ENCODE measurements at places on chromosomes 5 and 9.

DNA sequence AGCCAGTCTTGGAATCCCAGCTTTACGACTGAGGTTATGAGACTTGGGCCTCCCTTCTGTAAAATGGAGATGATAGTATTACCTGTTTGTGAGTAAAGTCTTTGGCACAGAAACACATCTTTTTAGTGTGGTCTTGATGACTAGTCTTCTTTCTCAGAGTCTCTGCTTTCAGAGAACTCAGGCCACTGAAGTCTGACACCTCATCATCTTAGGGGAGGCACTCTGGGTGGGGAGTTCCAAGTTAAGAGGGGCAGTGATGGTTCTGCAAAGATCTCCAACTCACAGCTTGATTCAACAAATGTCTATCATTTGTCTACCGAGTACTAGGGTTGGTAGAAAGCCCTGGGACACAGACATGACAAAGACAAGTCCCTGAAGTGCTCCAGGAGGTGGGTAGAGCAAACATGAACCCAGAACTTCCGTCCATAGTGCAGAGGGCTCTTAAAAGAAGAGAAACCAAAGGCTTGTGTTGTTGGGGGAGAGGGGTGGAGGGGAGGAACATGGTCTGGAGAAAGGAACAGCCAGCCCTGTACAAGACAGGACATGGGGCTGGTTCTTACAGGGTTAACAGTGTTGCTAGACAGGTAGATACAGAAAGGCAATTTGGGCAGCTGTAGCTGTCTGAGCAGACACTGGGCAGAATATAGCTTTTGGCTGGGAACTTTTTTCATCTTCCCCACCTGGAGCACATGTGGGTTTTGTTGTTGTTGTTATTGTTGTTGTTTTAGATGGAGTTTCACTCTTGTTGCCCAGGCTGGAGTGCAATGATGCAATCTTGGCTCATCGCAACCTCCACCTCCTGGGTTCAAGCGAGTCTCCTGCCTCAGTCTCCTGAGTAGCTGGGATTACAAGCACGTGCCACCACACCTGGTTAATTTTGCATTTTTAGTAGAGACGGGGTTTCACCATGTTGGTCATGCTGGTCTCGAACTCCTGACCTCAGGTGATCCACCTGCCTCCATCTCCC, 2.6 kb upstream of the CD14 start:
- no peak for DNase-seq

DNA sequence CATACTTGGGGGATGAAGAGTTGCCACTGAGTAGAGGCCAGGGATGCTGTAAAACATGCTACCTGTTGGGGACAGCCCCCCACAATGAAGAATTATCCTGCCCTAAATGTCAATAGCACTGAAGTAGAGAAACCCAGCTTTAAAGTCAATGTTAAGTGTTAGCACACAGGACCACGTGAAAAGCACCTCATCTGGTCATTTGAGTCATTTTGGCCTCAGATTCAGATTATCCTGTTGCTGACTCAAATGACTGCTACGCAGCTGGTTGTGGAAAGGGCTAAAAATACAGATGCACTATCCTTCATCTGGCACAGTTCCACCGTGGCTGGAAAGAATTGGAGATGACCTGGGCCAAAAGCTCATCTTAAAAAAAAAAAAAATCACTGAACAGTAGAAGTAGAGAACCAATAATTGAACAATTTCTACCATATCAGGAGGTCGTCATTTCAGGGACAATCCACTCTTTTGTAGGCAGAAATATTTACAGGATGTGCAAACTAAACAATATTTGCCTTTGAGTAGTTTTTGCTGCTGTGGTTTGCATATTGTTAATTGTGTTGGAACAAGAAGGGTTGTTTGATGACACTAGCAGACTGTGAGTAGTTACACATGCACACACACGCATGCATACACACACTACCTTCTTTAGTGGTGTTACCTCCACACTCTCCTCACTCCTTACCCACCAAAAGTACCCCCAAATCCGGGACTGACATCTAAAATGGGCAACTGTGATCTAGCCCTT, 195.3 kb upstream of the KLF9 start:
- DNase-seq: peak; percentile 59

DNA sequence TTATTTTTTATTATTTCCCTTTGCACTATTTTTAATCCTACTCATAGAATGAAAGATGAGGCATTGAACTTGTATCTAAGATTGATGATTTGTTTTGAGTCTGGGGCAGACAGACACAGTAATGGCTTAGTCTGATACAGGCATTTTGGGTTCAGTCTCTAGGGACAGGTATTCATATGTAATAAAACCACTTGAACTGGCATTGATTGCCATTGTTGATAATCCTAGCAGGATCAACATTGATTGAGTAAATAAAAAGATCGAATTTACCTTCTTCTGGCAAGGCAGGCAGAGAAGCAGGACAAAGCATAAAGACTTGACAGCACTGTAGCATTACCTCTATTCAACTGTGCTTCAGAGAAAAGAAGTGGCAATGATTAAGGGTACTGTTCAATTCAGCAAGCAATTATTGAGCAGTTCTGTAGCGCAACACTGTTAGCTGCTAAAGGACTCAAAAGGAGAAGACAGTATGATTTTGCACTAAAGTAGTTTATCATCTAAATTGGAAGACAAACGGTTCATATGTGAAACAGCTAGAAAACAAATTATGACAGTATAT, 144.4 kb downstream of the COMMD10 start:
- no peak for DNase-seq

DNA sequence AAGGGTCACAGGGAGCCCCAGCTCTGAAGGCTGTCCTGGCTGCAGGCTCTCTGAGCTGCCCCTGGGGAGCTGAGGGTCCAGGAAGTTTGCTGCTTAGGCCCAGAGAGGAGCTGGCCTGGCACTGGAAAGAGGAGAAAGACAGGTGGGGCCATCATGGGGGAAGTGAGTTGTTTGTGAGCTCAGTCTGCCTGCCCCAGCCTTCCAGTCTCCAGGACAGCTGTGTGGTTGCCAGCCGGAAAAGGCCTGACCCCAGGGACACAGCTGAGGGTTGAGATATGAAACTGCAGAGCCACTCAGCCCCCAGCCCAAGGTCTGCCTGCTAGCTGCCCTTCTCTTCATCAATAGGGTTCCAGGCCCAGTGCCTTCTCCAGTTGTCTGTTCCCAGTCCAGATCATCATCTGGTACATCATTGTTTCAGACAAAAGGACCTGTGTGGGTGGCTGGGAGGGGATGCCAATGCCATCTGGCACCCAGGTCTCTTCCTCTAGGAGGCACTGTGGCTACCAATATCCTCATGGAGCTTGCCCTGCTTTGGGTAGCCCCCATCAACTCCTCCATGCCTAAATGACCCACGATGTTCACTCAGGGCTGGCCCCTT, 4.3 kb upstream of the DDX41 start:
- no peak for DNase-seq

GRCh38 chr5:151773951-151774350, 2.2 kb downstream of the G3BP1 start:
- DNase-seq: no peak

DNA sequence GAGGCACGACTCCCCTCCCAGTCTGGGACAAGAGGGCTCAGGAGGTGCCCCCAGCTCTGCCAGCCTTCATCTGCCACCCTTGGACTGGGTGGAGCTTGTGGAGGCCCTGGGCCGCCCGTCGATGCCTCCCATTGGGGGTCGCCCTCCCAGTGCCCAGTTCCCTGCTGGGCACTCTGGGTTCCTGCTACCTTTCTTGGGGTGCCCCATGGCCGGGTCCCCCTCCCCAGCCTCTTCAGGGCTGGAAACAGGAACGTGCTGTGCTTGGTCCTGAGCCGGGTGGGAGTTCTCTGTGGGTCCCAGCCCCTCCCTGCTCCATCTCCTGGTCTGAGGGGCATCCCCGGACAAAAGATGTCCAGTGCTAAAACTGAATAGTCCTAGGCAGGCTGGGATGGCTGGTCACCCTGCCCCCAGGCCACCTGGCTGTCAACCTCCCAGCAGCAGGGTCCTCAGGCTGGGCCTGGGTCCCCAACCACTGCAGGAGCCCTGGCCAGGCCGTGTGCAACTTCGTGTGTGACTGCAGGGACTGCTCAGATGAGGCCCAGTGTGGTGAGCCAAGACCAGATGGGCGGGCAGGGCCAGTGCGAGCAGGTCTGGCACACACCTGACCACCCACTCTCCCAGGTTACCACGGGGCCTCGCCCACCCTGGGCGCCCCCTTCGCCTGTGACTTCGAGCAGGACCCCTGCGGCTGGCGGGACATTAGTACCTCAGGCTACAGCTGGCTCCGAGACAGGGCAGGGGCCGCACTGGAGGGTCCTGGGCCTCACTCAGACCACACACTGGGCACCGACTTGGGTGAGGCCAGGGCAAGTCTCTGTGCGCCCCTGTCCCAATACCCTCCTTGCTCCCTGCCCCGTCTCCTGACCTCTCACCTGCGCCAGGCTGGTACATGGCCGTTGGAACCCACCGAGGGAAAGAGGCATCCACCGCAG, 784 bp downstream of the MAMDC4 start:
- DNase-seq: no peak

- no peak for DNase-seq
Observed at GRCh38 chr5:179281694-179282093, 63.6 kb downstream of the ADAMTS2 start.

DNA sequence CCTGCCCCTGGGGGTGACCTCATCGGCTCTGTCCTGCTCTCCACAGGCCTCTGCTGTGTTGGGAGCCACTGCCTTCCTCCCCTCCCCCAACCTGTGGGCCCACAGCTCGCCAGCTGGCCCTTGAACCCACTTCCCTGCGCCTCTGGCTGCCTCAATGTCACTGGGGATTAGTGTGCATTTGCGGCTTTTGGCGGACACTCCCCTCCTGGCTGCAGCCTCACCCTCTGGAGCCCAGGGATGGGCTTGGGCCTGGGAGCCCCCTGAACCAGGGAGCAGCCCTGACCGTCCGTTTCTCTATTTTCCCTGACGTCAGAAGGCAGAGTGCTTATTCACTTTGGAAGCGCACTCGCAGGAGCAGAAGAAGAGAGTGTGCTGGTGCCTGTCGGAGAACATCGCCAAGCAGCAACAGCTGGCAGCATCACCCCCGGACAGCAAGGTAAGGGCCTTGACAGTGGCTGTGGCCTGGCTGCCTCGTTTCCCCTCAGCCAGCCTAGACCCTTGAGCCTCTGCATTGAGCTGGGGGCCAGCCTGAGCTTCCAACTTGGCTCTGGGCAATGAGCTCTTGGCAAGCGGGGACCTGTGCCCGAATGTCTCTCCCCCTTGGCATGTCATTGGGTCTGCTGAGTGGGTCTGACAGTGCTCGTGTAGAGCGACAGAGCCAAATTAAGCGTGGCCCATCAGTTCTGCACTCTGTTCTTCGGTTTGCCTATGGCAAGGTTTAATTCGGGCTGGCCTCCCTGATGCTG, 73.1 kb downstream of the RGS3 start:
- no peak for DNase-seq

- no peak for DNase-seq
Observed at GRCh38 chr9:87507576-87507975, 9.9 kb downstream of the DAPK1 start.

DNA sequence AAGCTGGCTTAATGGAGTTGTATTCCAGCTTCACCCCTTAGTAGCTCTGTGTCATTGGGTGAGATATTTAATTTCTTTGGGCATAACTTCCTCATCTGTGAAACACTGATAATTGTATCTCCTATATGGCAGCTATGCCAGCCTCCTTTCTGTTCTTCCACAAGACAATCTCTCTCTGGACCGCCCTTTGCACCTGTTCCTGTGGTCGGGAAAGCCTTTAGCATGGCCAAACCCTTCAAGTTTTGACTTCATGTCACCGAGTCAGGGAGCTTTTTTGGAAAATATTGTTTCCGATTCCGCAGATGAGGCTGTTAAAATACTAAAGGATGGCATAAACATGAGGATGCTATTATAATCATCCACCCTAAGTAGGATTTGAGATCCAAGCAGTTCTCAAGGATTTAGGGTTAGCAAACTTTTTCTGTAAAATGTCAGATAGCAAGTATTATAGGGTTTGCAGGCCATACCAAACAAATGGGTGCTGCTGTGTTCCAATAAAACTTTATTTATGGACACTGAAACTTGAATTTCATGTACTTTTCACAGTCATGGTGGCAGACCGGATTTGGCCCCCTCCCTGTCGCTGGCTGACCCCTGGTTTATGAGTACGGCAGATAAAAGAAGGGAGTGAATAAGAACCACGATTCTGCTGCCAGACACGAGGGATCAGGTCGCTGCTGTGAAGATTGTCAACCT, 695 bp upstream of the NDFIP1 start:
- DNase-seq: no peak

- no peak for DNase-seq
Observed at GRCh38 chr5:73987915-73988314, 361.9 kb downstream of the ARHGEF28 start.

DNA sequence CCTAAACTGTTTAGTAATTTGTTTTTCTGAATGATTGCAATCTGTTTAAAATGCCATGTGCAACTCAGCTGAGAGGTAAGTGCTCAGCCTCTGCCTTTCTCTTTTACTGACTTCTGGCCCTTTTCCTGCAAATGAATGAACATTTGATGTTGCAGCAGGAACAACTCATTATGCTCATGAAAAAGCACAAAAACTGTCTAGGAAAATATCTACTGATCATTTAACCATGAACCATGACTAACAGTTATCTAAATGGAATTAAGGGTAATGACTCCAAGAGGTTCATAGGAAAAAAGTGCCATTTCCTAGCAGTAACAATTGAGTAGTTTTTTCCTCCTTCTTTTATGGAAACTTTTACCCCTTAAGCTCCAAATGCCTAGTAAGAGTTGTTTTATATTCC, 70.6 kb upstream of the ANKH start:
- DNase-seq: no peak

- no peak for DNase-seq
Observed at GRCh38 chr5:142819292-142819691, 49.1 kb downstream of the ARHGAP26 start.

DNA sequence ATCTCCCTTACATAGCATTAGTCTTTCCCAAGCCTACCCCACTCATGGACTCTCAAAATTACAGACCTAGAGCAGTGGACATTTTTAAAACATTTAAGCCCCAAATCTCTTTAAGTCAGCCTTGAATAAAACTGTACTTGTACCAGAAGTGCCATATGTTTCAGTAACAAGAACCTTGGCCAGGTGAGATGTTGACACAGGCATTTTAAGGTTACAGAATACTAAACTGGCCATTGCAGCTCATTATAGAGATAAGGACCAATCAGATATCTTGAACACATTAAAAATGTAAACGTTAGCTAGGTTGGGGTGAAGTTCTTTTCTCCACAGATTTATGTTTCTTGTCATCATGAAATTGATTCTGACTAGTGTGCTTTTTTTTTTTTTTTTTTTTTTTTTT, 103.8 kb upstream of the MIER3 start:
- DNase-seq: no peak

GRCh38 chr5:151275803-151276202, 22.8 kb downstream of the GM2A start:
- DNase-seq: no peak

DNA sequence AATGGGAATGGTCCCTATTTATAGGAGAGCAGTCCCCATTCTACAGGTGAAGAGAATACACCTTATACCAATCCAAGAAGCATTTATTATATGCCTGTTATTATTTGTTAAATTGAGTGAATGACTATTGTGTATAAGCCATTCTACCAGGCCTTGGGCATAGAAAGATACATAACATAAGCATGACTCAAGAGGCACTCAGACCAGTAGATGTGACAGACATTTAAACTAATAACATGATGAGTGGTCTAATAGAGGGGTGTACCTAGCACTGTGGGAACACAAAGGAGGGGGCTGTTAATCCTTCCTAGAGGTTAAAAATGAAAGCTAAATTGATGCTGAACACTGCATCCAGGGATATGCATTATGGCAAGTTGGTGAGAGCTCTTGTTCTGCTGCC, 145.0 kb upstream of the TNC start:
- no peak for DNase-seq

GRCh38 chr9:6214434-6214833, 1.2 kb upstream of the IL33 start:
- DNase-seq: no peak

Measured in fibroblast of skin of left biceps (primary cell).